Amygdala (tissue), 56 donors: ENCODE measurements at places on chromosomes 11 and 22.

- no peak for DNase-seq
These were observed 52.5 kb upstream of the PRSS23 start for GRCh38 chr11:86747801-86748200.

- no peak for DNase-seq
These were observed 33.4 kb downstream of the KCNQ1OT1 start for GRCh38 chr11:2666401-2666741.

GRCh38 chr11:120172054-120172911 lies 34.4 kb upstream of the TRIM29 start:
- DNase-seq = peak; percentile 28

GRCh38 chr11:92396133-92396532 lies 171.5 kb downstream of the FAT3 start:
- no peak for DNase-seq

DNA sequence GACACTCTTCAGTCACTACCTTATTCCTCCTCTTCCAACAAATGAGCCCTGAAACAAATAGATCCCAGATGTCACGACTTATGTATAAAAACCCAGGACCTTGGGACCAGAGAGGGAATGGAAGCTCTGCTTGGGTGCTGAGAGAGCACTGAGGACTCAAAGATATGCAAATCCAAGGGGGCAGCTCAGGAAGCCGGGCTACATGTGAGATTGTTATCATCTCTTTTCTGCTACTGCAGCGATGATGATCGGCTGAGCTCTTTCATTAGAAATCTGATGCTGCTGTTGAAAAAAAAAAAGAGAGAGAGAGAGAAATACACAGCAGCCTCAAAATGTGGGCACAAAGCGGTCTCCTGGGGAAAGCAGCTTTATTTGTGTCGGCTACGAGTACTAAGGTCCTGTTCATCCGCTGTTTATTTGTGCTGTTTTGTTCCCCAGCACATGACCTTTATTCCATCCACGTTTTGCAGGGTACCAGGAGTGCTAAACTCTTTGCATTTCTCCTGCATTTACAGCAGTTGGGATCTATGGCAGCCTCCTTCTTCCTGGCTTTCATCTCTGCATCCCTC lies 120.2 kb downstream of the TRIM29 start:
- no peak for DNase-seq

DNA sequence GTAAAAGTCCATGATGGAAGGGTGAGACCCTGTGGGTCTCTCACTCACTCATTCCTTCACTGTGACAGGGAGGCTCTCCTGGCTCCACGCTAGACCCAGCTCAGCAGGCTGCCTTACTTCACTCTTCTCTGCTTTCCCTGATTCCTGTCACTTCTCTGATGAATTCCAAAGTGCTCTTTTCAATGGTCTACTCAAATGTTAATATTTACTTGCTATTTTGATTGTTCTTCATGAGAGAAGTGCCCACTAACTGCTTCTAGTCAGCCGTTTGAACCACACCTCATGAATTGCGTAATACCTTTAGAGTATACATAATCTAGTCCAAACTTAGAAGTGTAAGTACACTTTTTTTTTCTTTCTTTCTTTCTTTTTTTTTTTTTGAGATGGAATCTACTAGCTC lies 1350.2 kb upstream of the RAG2 start:
- no peak for DNase-seq

DNA sequence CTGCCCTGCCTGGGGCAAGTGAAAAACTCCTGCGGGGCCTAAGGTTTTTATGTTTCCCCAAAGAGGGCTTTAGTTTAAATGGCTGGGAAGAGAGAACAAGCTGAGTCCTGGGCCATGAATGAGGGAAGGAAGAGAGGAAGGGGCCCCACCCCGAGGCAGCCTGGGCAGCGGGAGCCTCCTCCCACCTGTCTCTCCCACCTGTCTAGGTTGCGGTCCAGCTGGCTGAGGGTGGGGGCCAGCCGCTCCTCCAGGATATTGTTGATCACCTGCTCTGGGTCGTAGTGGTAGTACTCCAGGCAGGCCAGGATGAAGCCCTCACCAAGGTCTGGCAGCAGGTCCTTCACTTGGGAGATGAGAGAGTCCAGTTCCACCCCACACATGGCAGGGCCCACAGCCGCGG lies 34.6 kb downstream of the UQCR10 start:
- DNase-seq = no peak

- DNase-seq = no peak
These were observed 82.0 kb downstream of the SLC1A2 start for GRCh38 chr11:35337136-35337913.

DNA sequence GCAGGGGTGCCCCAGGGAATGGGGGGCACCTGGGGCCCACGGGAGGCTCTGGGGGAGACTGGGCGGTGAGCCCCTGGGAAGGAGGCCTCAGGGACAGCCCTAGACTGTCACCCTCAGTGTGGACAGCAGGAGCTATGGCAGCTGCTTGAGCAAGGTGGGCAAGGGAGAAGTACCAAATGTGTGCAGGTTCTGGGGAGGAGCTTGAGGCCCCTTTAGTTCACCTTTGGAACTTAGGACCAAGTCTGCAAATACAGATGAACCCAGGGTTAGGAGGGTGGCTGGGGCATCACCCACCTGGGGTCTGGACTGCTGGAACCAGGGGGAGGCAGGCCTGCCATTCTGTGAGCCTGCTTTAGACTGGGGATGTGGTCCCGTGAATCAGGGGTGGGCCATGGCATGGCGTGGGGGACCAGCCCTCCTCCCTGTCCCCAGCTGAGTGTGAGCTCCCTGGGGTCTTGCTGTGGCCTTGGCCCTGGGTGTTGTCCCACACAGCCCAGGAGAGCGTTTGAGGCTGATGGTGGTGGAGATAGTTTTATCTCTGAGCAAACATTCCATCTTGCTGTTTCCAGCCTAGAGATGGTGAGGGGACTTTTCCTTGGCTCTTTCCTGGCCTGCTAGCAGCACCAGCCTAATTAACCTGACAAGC lies 122.3 kb downstream of the KCNQ1 start:
- DNase-seq = no peak

GRCh38 chr11:114017723-114018122 lies 41.8 kb upstream of the ZBTB16 start:
- no peak for DNase-seq

- no peak for DNase-seq
These were observed 141.8 kb downstream of the MPPED1 start for GRCh38 chr22:43553451-43554258.

GRCh38 chr11:44176546-44177213 lies 81.2 kb downstream of the EXT2 start:
- DNase-seq = no peak
